ENCODE measurements at places on chromosomes 13 and 19.
A peak's percentile ranks its signal among the peaks of the same experiment; 100 is the strongest.

GRCh38 chr19:3518255-3518654 lies 12.1 kb downstream of the FZR1 start:
- DNase-seq, result no peak

GRCh38 chr13:99067159-99067985 lies 89.5 kb upstream of the DOCK9 start:
- no peak for DNase-seq

GRCh38 chr13:30341815-30342570 lies 34.6 kb upstream of the KATNAL1 start:
- no peak for DNase-seq

GRCh38 chr13:63942372-63942771 lies 2526.7 kb upstream of the PCDH20 start:
- DNase-seq, result no peak

DNA sequence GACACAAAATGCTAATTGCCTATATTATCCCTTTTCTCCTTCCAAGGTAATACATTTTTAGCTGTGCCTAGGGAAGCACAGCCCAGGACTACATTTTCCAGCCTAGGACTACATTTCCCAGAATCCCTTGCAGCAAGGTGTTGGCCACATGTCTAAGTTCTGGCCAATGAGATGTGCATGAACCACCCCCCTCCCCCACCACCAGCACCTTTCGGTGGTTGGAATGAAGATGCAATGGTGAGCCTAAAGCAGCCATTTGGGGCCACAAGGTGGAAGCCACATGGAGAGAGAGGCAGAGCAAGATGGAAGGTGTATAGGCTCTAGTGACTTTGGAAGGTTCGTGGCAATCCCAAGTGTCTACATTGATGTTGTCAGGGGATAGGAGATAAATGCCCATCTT lies 16.2 kb downstream of the UNC13A start:
- no peak for DNase-seq

DNA sequence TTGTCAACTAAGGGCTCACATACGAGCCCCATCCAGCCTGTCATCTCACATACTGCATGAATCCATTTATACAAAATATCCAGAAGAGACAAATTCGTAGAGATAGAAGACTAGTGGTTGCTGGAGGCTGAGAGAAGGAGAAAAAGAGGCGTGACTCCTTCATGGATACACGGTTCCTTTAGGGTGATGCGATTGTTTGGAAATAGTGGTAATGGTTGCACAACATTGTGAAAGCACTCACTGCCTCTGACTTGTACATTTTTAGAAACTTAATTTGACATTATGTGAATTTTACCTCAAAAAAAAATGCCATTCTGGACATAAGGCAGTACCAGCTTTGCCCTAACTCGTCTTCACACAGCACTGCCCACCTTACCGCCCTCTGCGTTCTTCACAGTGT lies 27.3 kb downstream of the IGFL1 start:
- DNase-seq, result no peak

DNA sequence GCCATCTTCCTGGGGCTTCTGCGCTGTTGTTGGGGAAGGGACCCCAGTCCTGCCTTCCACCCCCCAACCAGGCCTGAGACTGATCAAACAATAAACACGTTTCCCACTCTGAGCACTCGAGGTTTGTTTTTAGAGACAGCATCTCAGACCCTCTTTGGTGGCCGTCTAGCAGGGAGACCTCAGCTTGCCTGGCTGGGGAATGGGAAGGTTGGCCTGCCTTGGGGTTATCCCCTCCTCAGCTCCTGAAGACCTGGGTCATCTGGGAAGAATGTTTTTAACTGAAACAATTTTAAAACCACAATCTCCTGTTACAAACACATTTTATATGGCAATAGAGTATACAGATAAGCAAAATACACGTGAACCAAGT lies 2.0 kb downstream of the ZNF581 start:
- no peak for DNase-seq

DNA sequence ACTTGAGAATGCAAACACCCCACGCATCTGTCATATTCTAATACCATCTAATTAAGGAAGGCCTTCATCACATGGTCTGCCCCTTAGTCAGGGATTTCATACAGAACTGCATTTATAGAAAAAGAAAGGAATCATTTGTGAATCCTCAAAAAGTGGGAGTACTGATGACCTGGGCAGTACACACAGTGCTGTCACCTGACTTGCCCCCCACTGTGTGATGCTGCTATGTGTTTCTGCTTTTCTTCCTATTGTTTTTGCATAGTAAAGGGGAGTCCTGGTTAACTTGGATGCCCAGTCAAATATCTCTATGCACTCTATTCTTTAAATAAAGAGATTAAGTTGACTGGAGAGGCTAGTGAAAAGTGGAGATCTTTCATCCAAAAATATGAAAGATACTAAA lies 1921.2 kb upstream of the PRR20A start:
- no peak for DNase-seq

GRCh38 chr19:17999684-18000479 lies 8.1 kb upstream of the ARRDC2 start:
- DNase-seq, result no peak

- no peak for DNase-seq
These were observed 8.7 kb downstream of the ACER1 start for GRCh38 chr19:6324757-6325156.

GRCh38 chr19:1206864-1207450 lies 1.4 kb downstream of the STK11 start:
- no peak for DNase-seq

DNA sequence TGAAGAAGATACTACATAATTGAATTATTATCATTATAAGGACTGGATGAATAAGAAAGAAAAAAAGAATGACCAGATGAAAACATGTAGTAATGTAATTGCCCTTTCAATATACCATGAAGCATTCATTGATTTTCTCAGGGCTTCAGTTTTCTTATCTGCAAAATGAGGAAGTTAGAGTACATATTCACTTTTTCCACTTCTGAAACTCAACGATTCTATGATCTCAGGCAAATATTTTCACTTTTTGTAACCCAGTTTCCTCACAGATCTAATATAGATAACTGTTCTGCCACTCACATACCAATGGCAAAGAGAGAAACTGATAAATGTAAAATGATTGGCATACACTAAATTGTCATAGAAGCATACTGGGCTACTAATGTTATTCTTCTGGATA lies 856.6 kb upstream of the KLHL1 start:
- DNase-seq, result no peak

- no peak for DNase-seq
These were observed 8.9 kb upstream of the OR1I1 start for GRCh38 chr19:15072930-15073647.

DNA sequence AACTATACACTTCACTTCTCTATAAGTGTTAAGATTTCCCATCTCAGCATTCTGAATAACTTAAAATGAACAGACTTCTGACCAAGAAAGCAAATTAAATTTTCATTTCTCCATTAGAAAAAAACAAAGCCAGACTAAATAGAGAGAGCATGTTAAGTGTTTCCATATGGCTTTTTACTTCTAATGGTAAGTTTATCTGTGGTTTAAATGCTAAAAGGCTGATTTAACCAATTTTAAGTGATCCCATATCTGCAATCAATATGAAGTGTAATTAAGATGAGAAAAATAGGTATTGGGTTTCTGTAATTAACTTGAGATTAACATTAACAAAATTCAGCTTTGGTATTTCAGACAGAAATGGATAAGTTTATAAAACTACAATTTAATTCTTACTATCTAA lies 107.8 kb downstream of the ELF1 start:
- DNase-seq, result no peak

DNA sequence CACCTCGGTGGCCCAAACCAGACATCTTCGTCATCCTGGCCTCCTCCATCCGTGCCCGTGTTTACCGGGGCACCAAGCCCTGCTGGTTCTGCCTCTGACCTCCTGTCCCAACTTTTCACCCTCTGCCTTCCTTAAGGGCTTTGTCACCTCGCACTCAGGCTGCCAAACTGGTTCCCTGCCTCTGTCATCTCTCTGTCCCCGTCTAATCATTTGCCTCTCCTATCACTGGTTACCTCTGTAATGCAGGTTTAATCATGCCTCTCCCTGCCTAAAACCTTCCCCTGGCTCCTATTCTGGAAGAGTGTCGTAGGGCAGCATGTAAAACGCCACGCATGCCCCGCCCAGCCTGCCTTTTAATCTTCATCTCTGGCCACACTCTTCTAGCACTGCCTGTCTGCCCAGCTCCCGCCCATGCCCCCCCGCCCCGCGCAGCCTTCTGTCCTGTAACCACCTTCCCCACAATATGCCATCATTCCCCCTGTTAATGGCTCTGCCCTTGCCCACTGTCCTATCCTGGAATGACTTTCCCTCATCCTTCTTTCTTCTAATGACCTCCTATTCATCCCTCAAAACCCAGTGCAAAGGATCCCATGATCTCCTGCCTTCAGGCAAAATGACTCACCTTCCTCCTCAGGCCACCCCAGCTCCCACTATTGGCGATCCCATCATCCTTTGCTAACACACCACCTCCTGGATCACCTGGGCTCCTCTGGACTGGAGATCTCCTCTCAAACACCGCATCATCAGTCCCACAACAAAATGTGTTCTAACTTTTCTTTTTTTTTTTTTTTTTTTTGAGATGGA lies 66.7 kb downstream of the PEX11G start:
- no peak for DNase-seq

- DNase-seq, result no peak
These were observed 747 bp upstream of the MARK4 start for GRCh38 chr19:45250216-45250831.

DNA sequence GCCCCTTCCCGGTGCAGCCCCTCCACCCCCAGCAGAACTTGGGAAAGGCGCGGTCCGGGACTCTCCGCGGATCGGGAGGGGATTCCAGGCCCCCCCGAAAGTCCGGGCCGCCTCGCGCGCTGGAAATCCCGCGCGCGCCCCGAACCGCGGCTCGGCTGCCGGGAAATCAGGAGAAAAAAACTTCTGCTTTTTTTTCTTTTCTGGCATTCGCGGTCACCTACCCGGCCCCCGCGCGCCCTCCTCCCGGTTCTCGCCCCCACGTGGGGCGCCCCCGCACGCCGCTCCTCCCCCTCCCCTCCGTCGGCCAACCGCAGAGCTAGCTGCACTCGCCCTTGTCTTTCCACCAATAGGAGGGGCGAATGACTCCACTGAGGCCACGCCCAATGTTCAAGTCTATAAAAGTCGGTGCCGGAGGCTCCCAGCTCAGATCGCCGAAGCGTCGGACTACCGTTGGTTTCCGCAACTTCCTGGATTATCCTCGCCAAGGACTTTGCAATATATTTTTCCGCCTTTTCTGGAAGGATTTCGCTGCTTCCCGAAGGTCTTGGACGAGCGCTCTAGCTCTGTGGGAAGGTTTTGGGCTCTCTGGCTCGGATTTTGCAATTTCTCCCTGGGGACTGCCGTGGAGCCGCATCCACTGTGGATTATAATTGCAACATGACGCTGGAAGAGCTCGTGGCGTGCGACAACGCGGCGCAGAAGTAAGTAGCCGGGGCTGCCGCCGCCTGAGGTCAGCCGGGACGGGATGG lies at the start of gene GADD45B:
TSS of gene GADD45B (plus strand) at position 426 of the 749 bp plus-strand sequence. CDS start at position 658, 232 bp downstream.
- DNase-seq, result peak; percentile 99

- no peak for DNase-seq
These were observed 865.7 kb upstream of the SLC10A2 start for GRCh38 chr13:103931885-103932284.

DNA sequence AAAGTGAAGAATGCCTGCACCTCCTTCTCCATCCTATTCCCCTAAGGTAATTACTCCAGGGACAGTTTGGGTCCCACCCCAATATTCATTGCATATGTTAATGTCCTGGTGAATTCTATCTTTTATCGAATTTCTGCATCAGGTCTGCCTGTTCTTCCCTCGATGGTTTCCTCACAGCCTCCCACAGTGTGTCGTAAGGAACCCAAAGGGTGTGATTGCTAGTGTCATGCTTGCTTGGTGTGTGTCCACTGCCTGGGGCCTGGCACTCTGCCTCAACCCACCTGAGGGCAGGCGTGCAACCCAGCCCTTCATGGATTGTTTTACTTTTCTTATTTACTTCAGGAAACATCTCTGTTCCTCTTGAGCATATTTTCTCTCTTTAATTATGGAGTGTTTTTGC lies 60.2 kb upstream of the CYSLTR2 start:
- DNase-seq, result no peak

- DNase-seq, result no peak
These were observed 84.3 kb downstream of the NUFIP1 start for GRCh38 chr13:44904967-44905366.

DNA sequence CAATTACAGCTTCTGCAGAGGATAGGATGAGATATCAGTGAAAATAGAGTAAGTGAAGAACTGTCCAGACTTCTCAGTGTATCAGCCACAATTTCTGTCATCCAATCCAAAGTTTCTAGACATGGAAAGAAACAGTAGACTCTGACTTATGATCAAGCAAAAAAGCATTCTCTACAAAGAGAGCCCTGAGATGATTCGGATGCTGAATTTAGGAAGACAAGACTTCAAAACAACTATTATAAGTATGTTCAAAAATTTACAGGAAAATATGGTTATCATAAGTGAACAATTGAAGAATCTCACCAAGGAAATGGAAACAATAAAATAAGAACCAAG lies 238.2 kb upstream of the IRS2 start:
- no peak for DNase-seq

DNA sequence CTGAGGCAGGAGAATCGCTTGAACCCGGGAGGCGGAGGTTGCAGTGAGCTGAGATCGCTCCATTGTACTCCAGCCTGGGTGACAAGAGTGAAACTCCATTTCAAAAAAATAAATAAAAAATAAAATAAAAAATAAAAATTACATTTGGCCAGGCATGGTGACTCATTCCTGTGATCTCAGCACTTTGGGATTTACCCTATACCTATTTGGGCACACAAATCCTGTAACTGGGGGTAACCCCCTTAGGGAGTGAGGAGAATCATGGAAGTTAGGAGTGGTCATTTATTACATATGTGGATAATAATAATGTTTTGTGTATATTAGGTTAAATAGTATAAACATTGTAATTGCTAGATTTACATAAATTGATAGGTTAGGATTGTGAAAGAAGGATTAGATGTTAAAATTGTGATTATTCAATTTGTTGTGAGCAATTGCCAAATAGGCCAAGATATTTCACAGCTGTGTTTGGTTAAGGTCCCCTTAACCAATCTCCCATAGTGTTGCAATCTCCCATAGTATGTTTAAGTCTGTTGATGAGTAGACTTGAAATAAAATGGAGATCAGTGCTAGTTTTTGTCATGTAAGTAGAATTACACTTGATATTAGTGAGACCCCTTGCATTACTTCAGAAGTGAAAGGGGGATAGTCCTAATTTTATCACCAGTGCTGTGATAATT lies 30.7 kb downstream of the ZNF844 start:
- no peak for DNase-seq

- DNase-seq, result no peak
These were observed 91.6 kb downstream of the RGCC start for GRCh38 chr13:41548910-41549309.
